ENCODE measurements at places on chromosomes 3 and 15.

DNA sequence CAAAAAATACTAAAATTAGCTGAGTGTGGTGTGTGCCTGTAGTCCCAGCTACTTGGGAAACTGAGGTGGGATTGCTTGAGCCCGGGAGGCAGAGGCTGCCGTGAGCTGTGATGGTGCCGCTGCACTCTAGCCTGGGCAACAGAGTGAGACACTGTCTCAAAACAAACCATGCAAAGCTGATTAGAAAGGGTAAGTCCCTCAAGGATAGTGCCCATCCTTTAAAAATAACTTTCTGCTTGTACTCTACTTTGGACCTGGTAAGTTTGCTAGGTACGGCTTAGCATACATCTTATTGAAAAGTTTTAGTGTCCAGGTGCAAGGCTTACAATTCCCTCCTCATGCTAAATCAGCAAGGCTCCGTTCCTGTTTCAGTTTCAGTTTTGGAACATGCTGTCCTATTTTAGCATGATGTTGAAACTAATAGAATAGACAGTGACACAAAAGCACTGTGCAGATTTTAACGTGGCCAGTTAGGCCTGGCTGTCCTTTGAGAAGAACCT, 21.4 kb downstream of the FEM1B start:
- DNase-seq: no peak

- DNase-seq: peak; percentile 59
These were observed 169.7 kb upstream of the TMCO5A start for GRCh38 chr15:37764733-37765191.

DNA sequence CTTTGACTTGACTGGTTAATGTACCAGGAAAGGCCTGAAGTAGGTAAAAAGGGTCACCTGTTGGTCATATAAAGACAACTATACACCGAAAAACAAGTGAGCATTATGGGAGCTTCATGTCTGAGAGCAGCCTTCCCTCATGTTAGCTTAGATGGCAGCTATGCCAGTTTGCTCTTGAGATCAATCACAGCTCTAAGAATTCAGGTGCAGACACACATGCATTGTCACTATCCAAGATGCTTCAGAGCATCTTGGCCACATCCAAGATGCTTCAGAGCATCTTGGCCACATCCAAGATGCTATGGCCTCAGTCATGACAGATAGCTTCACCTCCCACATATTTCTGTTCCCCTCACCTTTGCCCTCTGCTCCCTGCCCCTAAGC, 15.5 kb downstream of the ZNF80 start:
- no peak for DNase-seq

GRCh38 chr15:65101891-65102708, 12.9 kb downstream of the UBAP1L start:
- DNase-seq: no peak

DNA sequence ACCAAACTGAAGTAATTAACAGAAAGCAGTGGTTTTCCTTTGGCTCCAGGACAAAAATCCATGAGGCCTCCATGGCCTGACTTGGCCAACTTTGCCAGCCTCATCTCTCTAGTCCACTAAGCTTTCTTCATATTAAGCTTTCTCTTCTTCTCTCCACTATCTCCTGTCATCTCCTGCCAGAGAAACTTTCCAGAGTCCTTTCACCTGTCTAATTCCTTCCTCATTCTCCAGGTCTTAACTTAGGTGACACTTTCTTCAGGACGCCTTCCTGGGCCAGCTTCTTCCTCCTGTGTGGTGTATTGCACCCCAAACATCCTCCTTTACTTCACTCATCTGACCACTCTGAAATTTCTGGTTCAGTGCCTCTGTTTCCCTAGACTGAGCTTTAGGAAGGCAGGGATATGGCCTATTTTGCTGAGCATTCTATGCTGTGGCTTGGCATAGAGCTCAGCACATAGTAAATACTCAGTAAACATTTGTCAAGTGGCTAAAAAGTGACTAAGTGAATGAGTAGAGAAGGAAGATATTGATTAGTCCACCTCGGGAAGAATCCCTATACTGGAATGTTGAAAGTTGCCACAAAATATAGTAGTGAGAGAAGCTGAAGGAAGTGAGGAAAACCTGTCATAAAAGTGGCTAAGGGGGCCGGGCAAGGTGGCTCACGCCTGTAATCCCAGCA, 34.6 kb upstream of the IGF2BP2 start:
- no peak for DNase-seq

GRCh38 chr3:197742787-197743186, 6.1 kb upstream of the RUBCN start:
- no peak for DNase-seq

GRCh38 chr3:4467522-4467867, 426 bp upstream of the SUMF1 start:
- DNase-seq: no peak

GRCh38 chr3:148106062-148106461, 591.6 kb upstream of the AGTR1 start:
- no peak for DNase-seq

GRCh38 chr15:78930577-78931388, 14.1 kb downstream of the CTSH start:
- DNase-seq: peak; percentile 81

GRCh38 chr3:100010087-100010417, 104.2 kb downstream of the FILIP1L start:
- DNase-seq: no peak

GRCh38 chr3:16494094-16494493, 19.4 kb downstream of the RFTN1 start:
- no peak for DNase-seq

- no peak for DNase-seq
These were observed 40.1 kb upstream of the PSMD6 start for GRCh38 chr3:64063207-64063982.

- no peak for DNase-seq
These were observed 248.9 kb downstream of the THSD4 start for GRCh38 chr15:71364117-71364584.

Measured in amniotic stem cell (primary cell).